ENCODE measurements at places on chromosomes 7 and 10.

GRCh38 chr7:141150465-141150864 is 76.6 kb downstream of the TMEM178B start:
- no peak for DNase-seq

- DNase-seq, result no peak
Observed at GRCh38 chr7:41578700-41579099, 124.2 kb downstream of the INHBA start.

- no peak for DNase-seq
Observed at GRCh38 chr7:81852701-81853100, 82.9 kb upstream of the HGF start.

- DNase-seq, result no peak
Observed at GRCh38 chr10:129707406-129708388, 240.7 kb downstream of the MGMT start.

DNA sequence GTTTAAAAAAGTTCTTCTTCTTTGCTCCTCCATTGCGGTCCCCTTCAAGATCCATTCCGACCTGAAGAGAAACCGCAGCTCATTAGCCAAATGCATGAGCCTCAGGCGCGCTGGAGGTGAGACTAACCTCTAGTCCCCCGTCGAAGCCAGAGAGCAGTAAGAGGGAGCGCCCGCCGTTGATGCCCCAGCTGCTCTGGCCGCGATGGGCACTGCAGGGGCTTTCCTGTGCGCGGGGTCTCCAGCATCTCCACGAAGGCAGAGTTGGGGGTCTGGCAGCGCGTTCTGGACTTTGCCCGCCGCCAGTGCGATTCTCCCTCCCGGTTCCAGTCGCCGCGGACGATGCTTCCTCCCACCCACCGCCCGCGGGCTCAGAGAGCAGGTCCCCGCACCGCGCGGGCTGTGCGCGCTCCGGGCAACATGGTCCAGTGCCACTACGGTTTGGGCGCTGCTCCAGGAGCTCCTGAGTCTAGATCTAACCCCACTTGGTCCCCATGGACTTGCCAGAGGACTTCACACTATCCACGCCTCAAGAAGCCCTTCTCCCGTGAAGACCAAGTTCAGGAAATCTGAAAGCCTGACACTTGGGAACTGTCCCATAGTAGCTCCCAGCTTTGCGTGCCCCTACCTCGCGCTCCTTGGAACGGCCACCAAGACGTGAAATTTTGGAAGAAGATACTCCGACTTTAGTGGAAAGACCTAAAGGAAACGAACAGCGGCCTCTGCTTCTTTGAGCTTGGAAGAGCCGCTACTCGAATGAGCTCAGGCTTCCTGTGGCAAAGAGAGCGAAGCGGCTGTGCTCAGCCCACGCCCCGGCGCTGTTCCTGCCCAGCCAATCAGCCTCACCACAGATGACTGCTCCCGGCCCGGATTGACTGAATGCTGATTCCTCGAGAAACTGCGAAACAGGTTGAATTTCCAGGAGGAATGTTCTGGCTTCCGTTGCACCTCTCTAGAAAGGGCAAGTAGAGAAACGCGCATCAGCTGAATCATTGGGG is at the start of gene ABCB1:
Gene ABCB1, minus strand, starts transcription at position 755 of the 995 bp plus-strand sequence. Its CDS starts 700 bp downstream, at position 55.
- no peak for DNase-seq

DNA sequence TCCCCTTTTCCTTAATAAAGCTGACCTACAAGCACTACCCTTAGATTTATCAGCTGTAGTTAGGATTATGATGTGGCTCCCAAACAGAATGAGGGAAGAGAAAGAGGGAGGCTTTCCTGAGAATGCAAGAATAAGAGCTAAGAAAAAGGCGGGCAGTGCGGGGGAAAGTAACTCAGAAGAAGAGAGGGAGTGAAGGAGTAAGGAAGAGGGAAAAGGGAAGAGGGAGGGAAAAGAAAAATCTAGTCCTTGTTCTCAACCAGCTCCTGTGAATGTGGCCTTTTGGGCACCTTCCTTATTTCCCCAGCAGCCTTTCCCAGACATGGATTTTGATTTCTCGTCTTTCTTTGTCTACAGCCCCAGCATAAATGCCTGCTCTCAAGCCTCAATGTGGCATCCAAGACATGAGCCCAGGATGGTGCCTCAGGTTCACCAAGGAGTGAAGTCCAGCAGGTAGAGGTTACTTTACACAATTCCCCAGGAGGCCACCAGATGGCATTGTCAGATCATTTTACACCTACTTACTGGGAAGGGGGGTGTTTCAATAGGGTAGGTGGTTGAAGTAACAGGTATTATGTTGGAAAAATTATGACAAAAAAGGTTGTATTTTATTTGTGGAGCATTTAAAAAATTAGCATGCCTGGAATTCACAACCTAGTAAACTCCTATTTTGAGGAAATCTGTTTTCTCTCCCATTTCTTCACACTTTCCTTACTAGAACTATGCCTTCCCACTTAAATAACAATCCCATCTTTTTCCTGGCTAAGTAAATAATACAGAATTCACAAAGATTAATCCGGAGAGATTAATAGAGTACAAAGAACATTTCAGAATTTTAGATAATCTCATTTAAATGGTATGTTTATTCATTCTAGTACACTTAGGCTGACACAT is 106.5 kb downstream of the HTR7 start:
- peak; percentile 30 for DNase-seq
